ENCODE measurements at places on chromosomes 5 and 9.

- DNase-seq = no peak
These were observed 145.4 kb downstream of the BNC2 start for GRCh38 chr9:16725066-16725465.

DNA sequence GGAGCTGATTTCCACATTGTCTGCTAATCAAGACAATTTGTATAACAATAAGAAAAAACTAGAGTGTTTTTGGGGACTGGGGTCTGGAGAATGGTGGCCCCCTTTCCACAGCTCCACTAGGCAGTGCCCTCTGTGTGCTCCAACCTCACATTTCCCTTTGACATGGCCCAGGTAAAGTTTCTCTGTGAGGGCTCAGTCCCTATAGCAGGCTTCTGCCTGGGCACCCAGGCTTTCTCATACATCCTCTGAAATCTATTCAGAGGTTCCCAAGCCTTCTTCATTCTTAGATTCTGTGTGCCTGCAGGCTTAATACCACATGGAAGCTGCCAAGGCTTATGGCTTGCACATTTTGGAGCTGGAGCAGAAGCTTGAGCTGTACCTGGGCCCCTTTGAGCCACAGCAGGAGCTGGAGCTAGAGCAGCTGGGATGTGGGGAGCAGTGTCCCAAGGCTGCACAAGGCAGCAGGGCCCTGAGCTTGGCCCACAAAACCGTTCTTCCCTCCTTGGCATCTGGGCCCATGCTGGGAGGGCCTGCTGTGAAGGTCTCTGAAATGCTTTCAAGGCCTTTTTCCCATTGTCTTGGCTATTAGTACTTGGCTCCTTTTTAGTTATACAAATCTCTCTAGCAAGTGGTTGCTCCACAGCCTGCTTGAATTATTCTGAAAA is 49.1 kb upstream of the VPS13A start:
- peak; percentile 90 for DNase-seq

DNA sequence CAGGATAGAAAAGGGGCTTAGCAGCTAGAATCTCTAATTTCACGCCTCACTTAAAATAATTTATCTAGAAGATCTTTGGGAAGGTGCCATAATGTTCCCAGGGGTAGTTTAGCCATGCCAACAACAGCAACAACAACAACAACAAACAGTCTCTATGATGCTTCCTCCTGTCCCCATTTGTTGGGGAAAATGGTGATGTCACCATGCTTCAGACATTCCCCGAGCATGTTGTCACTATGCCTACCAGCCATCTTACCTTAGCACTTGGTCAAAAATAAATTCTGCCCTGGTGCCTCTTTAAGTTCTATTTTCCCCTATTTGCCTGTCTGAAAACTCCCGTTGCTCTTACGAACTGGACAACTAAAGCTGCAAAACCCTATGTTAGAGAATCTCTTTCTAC is 76.6 kb downstream of the KCNN2 start:
- no peak for DNase-seq

- no peak for DNase-seq
These were observed 115.2 kb upstream of the WWC1 start for GRCh38 chr5:168176251-168176650.

GRCh38 chr5:41722359-41722950 is 147.8 kb downstream of the OXCT1 start:
- DNase-seq = no peak

- DNase-seq = no peak
These were observed 202.8 kb downstream of the CCDC171 start for GRCh38 chr9:15755660-15756059.

GRCh38 chr5:84816746-84817547 is 432.3 kb upstream of the EDIL3 start:
- no peak for DNase-seq

GRCh38 chr5:158305861-158306260 is 446.9 kb upstream of the CLINT1 start:
- no peak for DNase-seq

Measured in H1 (cell line).